ENCODE measurements at places on chromosomes 1 and 21.

DNA sequence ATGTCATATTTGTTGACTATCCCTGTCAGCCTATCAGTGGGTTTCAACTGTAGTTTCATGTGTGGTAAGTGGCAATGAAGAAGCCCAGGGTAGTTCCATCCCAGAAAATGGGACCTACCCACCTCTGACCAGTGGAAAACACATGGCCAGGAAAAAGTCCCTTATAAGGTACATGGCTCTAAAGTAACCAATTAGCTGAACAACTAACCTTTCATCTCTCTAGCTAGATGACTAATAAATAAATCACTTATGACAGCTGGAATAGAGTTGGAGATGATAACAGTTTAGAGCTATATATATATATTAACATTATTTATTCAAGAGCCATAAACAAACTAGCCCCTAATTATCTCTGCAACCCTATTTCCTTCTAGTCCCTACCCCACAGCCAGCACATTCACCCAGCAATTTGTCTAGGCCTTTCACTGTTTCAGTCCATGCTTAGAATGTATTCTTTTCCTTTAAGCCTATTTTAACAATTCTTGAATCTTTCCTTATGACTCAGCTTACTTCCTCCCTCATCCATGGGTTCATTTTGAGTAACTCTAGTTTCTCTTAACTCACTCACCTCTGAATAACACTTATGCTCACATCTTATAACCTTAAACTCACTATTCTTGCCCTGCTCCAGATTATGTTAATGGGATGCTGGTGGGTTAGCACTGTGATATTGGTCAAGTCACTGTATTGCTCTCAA is 83.7 kb downstream of the TNFSF18 start:
- DNase-seq, result no peak

- no peak for DNase-seq
These were observed 8.4 kb downstream of the LRP8 start for GRCh38 chr1:53319296-53320101.

GRCh38 chr1:172266528-172267174 is 153.8 kb upstream of the C1orf105 start:
- no peak for DNase-seq

- DNase-seq, result no peak
These were observed 83.9 kb upstream of the EDEM3 start for GRCh38 chr1:184838504-184838951.

GRCh38 chr1:29152046-29152805 is 28.5 kb upstream of the TMEM200B start:
- DNase-seq, result no peak

DNA sequence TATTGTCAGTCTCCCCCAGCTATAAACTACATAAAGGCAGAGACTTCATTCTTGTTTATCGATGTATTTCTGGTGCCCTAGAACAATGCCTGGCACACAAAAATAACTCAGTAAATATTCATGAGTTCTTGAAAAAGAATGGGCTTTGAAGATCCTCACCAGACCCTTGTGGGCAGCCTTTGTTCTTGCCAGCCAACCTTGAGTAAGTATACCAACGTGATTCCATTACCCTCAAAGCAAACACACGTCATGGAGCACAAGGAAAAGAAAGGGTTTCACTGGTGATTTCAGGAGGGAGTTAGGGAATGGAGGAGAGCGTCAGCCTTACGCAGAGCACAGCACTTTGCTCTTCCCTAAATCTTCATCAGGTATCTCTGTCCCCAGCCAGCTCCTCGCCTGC is 29.4 kb downstream of the NMNAT2 start:
- no peak for DNase-seq

DNA sequence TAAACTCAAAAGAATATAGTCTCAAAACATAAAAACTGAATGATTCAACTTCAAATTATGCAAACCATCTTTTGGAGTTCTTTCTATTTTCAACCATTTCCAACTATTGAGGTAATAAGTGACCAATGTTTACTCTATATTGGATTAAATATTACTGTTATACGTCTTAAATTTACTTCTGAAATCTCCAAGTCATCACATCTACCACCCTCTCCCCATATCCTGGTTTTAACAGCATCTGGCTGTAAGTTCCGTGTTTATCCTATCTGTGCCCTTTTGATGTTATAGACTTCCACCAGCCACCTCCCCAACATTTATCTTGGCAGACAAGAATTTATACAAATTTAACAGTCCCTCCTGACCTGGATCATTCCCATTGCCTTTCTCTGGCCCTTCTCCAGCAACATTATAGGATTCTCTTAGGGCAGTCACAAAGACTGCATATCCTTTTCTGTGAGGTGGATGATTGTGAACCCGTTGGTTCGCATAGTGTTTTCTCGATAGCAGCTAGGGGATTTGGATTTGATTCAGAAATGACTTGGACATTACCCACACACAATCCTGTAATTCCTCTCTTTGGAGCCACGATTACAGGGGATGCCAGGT is 313.4 kb upstream of the FMN2 start:
- DNase-seq, result no peak

- no peak for DNase-seq
These were observed 60.8 kb downstream of the PGM1 start for GRCh38 chr1:63653976-63654375.

DNA sequence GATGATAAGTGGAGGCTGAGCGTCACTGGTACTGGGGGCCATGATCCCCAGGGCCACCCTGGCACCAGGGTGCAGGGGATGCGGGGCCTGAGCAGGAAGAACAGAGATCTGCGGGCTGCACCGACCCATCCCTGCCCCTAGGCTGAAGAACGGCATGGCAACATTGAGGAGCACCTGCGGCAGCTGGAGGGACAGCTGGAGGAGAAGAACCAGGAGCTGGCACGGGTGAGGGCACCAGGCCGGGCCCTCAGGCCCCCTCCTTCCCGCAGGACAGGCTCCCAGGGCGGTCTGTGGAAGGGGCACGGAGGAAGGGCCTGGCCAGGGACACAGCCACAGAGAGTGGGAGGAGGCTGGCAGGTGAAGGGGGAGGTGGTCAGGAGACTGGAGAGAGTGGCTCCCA is 21.8 kb downstream of the PPFIA4 start:
- DNase-seq, result no peak

- DNase-seq, result no peak
These were observed 48.5 kb downstream of the RHBG start for GRCh38 chr1:156417401-156418020.

- no peak for DNase-seq
These were observed 28.2 kb upstream of the HRNR start for GRCh38 chr1:152252157-152252556.

DNA sequence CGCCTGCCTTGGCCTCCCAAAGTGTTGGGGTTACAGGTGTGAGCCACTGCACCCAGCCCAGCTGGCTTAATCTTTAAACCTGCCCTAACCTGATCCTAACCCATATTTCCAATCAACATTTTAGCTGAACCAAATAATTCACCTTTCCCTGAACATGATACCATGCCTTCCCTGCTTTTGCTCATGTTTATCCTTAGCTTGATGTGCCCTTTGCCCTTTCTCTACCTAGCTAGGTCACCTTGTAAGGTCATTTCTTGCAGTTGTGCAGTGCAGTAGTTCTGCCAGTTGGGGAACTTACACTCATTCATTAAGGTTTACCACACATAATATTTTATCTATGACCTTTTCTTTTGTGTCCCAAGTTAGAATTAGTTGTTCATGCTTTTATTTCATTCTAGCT is 5.3 kb downstream of the UAP1 start:
- DNase-seq, result no peak

DNA sequence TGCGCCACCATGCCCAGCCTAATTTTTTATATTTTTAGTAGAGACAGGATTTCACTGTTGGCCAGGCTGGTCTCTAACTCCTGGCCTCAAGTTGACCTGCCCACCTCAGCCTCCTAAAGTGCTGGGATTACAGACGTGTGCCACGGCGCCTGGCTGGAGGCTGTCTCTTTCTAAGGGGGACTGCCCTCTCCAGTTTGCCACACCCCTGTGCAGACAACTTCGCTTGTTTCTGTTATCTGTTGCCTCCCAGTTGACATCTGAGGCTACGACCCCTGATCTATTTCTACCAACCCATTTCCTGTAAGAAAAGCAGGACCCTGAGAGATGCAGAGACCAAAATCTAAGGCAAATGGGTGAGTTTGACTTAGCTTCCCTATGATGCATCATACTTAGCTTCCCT is 24.0 kb upstream of the VASH2 start:
- DNase-seq, result no peak

DNA sequence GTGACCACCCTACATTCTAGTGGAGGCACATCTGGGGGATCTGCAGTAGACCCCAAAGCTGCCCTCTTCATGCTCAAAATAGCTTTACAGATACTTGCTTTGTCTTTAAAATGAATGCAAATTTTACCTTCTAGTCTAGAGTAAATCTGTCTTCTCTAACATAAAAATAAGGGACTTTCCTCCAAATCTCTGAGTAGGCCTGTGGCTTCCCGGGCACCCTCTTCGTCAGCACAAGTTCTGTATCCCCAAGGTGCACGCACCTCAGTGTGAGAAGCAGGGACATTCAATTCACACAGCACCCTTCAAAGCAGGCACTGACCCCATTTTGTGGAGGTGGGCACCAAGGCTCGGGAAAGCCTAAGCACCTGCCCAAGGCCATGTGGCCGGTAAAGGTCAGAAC is 19.0 kb downstream of the MEF2D start:
- DNase-seq, result no peak

DNA sequence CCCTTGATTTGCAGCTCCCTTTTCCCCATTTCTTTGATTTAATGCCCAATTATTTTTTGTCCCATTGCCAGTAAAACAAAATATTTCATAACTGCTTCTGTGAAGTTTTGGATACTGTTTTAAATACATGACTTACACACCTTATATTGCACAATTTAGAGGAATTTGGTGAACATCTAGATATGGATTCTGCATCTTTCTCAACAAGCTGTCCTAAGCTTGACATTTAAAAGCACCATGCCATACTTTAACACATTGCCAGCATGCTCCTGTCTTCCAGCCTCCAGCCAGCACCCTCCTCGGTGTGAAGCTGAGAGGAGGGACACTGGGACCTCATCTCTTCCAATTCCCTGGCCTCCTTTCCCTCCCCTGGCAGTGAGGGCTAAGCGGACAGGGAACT is 167.6 kb downstream of the SEC16B start:
- no peak for DNase-seq

DNA sequence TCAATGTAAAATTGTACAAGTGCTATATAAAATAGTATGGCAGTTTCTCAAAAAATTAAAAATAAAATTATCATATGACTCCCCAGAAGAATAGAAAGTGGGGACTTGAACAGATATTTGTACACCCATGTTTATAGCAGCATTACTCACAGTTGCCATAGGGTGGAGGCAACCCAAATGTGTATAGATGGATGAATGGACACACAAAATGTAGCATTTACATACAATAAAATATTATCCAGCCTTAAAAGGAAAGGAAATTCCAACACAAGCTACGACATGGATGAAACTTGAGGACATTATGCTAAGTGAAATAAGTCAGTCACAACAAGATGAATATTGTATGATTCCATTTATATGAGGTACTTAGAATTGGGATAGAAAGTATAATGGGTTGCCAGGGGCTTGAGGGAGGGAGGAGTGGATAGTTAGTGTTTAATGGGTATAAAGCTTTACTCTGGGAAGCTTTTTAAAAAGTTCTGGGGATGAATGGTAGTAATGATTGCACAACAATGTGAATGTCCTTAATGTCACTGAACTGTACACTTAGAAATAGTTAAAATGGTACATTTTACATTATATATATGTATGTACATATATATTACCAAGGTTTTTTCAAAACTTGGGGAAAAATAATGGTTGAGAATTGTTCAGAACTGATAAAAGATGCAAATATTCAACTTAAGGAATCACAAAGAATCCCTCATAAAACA is 53.0 kb upstream of the ADORA3 start:
- DNase-seq, result no peak

DNA sequence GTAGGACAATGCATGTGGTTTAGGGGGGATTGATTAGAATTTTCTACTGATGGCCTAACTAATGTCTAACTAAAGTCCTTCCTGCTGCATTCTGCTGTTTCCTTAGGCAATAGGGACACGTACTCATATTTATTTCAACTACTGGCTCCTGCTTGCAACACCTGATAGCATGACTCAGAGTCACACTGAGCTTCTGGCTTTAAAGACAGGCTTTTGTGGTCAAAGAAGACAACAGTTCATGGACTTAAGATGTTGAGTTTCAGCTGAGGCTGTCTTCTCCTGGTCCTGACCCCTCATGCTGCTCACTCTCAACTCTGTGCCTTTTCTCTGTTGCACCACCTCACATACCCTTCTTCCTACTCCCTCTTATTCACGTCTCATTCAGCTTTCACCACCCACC is 29.1 kb upstream of the TRABD2B start:
- DNase-seq, result no peak

- DNase-seq, result no peak
These were observed 2.1 kb upstream of the EFNA1 start for GRCh38 chr1:155125511-155125945.

GRCh38 chr21:42677339-42678321 is 24.2 kb downstream of the PDE9A start:
- peak; percentile 37 for DNase-seq

GRCh38 chr1:195971589-195971988 is 636.7 kb downstream of the KCNT2 start:
- no peak for DNase-seq

- DNase-seq, result no peak
These were observed 12.0 kb downstream of the MIIP start for GRCh38 chr1:12031039-12031980.

DNA sequence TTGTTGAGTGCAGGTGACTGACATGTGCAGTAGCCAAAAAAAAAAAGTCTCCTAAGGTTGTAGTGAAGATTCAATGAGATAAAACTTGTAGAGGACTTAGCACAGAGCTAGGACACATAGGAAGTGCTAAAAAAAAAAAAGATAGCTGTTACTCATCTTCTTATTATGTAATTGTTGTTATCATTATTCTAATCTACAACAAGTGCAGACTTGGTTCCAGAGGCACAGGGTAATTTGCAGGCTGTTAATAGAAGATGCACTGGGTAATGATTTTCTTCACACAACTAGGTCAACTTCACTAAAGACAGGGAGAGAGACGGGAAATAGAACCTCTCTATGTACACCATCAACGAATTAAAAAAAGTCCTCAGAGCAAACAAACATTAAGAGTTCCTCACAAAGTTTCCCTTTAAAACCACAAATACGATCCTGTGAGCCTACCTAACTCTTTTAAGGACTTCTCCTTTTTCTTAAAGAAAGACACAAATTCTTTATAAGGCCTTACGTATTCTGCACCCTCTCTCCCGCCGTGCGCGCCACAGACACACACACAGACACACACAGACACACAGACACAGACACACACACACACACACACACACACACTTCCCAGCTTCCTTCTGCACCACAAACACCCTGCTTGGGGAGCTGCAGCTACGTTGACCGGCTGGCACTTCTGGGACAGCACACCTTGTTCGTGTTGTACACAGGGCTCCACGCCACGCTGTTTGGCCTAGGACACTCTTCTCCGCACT is 49.8 kb upstream of the GADD45A start:
- no peak for DNase-seq

GRCh38 chr1:70768216-70768615 is 279.4 kb downstream of the PTGER3 start:
- DNase-seq, result no peak

GRCh38 chr21:33561373-33561772 is 18.5 kb downstream of the SON start:
- DNase-seq, result no peak

Data from heart left ventricle (tissue), 16 donors.